NCI-H2107 (cell line): ENCODE measurements at places on chromosomes 2 and 18.

GRCh38 chr2:96877631-96878092 is 7.8 kb upstream of the SEMA4C start:
- DNase-seq: no peak

DNA sequence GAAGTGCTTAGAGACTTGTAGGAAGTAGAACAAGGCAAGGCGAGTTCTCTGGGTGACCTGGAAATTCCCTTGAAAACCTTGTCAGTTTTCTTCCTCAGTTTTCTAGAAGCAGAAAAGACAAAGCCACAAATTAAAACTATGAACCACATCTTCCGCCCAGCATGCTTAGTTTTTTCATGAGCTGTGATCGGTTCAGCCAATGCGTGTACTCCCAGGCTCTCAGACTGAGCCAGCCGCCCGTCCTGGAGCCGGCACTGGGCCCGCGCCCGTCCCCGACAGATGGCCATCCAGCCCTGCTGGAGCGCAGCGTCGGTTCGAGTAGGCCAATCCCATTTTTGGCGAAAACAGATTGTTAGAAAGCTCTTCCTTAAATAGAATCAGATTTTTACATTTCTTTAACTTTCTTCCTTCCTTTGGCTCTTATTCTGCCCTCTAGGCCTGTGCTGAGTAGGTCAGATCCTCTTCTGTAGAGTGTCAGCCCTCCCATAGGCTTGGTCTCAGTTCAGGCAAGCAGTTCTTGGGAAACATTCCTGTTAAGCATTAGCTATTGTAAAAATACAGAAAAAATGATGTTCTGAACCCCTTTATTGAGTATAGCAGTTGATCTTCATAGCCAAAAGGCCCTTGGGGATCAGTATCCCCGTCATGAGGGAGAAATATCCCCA is 112.5 kb downstream of the NCK2 start:
- no peak for DNase-seq

DNA sequence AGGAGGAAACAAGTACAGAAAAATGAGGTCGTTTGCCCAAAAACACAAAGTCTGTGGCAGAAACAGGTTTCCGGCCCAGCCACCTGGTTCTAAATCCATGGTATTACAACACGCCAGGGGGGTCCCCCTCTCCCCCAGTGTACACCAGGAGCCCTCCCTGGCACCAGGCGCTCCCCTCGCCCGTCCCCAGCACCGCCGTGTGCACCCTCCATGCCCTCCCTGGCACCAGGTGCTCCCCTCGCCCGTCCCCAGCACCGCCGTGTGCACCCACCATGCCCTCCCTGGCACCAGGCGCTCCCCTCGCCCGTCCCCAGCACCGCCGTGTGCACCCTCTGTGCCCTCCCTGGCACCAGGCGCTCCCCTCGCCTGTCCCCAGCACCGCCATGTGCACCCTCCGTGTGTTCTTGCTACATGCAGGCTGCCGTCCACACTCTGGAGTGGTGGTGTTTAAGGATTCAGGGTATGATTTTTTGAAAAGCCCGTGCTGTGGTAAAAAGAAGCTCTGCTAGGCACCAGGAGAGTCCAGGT is 59.8 kb upstream of the NFATC1 start:
- DNase-seq: no peak

GRCh38 chr2:68689553-68690537 is 44.8 kb upstream of the ARHGAP25 start:
- DNase-seq: no peak

- DNase-seq: no peak
Measured at GRCh38 chr2:230913406-230914143, 11.5 kb downstream of the GPR55 start.

DNA sequence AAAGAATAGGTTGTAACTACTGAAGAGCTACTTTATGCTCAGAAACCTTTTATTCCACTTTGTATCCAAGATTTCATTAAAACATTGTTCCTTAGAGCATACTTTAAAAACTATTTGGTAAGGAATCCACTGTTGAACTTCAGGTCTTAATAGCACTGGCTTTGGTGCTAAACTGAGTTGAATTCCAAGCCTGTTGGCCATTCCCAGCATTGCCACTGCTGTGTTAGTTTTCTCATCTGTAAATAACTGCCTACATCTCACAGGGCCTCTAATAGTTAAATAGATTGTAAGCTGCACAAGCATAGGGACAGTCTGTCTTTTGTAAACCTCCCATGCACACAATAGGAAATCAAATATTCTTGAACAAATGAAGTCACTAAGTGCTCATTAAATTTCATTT is 86.6 kb downstream of the ORC4 start:
- no peak for DNase-seq

GRCh38 chr2:58110765-58111164 is 64.2 kb downstream of the VRK2 start:
- no peak for DNase-seq
